NCI-H1105 (cell line): ENCODE measurements at places on chromosomes 12 and 14.

DNA sequence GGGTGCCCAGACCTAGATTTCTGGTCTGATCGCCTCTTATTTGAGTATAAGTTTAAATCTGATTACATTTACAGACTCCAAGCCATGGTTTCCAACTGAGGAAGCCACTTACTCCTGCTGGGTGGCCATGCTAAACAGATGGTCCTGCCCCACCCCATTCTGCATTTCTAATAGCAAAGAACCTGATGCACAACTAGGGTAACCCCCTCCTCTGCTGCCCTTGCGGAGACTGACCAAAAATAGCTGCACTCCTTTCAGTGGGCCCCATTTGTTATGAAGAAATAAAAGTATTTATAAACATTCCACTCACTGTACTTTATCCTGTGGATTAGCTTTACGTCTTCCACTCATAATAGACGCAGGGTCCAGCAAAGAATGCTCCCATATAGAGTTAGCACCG lies 6.8 kb downstream of the GIT2 start:
- no peak for DNase-seq

DNA sequence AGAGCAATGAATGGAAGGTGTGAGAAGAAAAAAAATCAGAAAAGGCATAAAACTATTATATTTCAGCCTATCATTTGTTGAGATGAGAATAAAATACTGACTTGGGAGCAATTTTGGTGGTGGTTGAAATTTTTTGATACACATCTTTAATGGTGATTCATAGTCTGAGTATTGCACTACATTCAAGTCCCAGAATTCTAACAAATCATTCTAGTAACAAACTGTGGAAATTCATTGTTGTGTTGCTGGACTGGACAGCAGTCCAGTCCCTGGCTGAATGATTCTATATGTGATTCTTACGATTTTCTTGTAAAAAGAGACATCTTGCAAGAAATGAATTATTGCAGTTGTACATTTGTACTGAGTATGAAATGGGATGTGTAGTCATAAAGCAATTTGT lies 268.6 kb downstream of the TRHDE start:
- DNase-seq: no peak

DNA sequence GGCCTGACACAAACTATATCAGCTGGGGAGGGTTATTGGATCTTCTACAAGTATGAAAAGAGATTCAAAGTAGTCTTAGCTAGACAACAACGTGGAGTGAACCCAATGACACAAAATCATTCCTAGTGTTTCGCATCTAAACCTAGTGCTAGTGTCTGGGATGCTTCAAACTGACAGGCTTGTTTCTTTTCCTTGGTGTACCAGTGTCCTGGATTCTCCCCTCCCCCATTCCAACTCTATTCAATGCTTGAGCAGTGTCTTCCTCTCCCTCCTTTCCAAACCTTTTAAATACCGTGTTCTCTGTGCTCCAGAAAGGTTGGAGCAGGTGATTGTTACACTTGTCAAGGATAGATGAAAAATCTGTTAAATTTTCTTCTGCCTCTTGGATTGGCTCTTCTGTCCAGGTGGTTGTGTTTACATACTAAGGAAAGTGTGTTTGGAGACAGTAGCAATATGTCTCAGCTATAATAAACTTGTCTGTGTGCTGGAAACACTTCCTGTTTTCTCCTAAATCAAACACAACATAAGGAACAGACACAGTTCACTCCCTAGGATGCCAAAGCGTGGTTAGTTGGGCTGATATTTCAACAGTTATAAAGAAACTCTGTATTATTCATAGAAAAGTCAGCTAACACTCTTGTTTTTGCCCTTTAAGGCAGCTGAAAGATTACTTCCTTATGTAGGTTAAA lies 14.4 kb upstream of the GUCY2C start:
- DNase-seq: no peak

- no peak for DNase-seq
Measured at GRCh38 chr14:71729596-71729995, 202.6 kb upstream of the RGS6 start.

DNA sequence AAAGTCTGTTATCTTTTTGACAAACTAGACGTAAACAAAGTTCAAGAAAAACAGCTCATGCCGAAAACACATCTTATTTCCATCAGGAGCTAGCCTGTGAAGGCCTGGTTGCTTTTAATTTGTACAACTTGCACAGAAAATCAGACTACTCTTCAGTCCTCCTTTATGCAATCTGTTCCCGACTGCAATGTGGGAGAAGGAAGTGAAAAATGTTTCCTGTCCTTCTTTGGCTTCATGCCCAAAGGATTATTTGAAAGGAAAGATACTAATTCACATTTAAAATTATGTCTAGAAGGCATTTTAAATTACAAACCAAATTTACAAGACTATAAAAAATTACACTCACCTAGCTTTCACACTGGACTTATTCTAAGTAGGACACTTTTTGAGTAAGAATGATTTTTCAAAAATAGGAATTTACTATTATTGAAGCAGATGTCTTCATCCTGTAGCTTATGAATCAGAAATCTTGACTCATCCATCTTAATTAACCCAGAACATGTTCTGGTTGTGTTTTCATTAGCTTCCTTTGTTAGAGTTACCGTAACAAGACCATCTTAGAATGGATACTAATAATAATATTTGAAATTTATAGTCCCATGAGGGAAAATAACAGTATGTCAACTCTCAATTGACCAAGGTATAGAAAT lies 272.6 kb downstream of the PRKD1 start:
- DNase-seq: no peak

DNA sequence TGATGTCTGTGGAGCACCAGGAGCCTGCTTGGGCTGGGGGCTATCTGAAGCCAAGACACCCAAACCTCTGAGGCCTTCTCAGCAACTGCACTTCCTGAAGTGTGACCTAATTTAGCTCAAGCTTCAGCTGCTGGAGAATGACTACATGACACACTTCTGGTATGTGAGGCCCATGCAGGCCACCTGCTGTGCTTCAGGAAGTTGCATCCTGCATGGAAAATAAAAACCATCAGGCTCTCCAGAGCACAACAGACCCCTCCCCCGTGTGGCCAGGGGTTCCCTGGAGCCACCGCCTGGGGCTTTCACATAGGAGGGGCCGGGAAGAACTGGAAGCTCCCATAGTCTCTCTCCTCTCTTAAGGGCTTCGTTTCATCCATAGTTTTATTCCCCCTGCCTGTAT lies 217.7 kb downstream of the SLC15A4 start:
- DNase-seq: no peak

- DNase-seq: no peak
Measured at GRCh38 chr12:130423991-130424857, 86.5 kb downstream of the PIWIL1 start.

DNA sequence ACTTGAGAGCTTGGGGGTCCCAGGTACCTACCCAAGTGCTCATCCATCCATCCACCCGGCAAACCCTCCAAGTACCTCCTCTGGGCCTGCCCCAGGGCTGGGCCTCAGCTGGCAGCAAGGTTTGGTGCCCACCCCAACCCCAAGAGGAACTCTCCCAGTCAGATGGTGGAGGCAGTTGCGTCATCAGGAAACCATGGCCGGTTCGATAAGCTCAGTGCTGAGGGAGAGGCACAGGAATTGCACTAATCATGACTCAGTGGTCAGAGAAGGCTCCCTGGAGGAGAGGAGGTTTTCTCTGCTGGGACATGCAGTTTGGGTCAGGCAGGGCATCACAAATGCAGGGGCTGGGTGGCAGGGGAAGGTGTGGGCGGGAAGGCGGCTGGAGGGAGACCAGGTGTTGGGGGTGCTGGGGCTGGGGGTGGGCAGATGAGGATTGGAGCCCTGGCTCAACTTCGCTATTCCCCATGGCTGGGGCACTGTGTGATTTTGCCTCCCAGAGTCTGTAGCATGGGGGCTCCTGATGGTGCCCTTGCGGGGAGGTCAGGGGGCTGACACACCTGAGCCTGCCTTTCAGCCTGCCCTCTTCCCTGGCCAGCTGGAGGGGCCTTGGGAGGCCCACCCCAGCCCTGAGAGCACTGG lies 32.2 kb downstream of the SH2B3 start:
- no peak for DNase-seq

DNA sequence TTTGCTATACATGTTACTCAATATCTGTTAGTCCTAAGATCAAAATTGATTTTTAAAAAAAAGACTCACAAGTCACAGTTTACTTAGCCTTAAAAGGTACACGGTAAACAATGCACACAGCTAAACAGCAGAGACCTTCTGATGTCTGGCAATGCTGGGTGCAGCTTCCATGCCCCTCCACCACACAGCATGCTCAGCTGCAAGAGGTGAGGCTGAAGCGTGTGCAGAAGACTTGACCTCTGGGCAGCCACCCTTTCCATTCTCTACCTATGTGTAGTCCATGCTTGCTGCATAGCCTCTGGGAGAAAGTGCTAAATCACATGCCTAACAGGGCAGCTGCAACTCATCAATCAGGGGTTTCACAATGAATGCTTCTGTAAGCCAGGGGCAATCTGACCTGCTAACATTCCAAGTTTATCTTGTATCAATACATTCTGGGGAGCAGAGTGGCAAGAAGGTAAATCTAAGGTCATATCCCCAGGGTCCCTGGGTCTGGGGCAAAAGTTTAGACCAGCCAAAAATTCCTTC lies 44.5 kb upstream of the AMN1 start:
- DNase-seq: no peak

DNA sequence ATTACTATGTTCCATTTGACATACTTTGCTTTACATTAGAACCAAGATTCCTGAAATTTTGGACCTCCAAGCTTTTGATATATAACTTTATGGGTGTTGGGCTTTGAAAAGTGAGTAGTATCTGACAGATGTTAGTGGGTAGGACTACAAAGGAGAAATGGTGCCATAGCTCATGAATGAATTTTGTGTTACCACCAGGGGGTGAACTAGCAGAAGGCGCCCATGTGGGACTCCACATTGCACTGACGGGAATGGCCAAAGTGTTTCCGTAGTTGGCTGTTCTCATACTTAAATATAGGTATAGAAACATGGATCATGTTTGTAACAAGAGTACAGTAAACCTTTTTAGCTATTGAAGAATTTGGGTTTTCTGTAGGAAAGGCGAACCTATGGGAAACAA lies 337.5 kb downstream of the FLRT2 start:
- DNase-seq: no peak
